GM19239 (cell line): ENCODE measurements at places on chromosomes 5 and 9.

DNA sequence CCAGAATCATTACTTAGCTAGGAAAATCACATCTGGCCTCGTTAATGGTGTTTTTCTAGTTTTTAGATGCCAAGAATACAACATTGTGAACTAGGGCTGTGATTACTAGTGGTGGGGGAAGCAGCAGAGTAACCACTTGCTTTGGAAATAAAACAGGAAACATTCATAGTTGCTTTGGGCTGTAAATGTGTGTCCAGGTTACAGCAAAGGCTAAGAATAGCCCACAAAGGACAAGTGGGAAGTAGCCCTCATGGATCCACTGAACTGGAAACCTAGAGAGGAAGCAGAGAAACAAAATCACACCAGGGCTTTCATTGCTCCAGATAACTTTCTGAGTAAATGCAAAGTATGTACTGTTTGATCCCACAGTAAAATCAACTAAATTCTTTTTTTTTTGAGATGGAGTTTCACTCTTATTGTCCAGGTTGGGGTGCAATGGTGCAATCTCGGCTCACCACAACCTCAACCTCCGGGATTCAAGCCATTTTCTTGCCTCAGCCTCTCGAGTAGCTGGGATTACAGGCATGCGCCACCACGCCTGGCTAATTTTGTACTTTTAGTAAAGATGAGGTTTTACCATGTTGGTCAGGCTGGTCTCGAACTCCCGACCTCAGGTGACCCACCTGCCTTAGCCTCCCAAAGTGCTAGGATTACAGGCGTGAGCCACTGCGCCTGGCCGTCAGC, 56.2 kb upstream of the TNFSF15 start:
- DNase-seq, result no peak

- no peak for DNase-seq
Observed at GRCh38 chr5:172952034-172952511, 7.2 kb upstream of the RPL26L1 start.

DNA sequence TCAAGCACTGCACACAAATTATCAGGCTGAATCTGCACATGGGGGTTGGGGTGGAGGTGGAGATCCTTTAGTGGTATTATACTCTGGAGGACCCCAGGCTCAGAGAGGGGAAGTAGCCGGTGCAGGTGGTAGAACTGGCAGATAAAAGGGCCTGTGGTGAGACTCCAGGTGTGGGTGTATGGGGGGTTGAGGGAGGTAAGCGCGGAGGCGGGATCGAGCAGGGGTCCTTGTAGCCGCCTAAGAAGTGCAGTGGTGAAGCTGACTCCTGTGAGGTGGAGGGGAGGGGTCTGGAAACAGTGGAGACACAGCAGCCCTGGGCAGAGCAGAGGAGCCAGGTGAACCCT, 841 bp downstream of the ACSL6 start:
- no peak for DNase-seq

- DNase-seq, result no peak
Observed at GRCh38 chr5:127086589-127086988, 13.3 kb upstream of the C5orf63 start.

GRCh38 chr9:136403538-136403914, 3.6 kb upstream of the SNAPC4 start:
- DNase-seq, result peak; percentile 56

- DNase-seq, result no peak
Observed at GRCh38 chr5:144024545-144024944, 145.9 kb downstream of the YIPF5 start.

GRCh38 chr5:147669169-147669869, 113.2 kb downstream of the JAKMIP2 start:
- DNase-seq, result no peak

- peak; percentile 99 for DNase-seq
Observed at GRCh38 chr9:134407121-134407779, 81.0 kb downstream of the RXRA start.

- DNase-seq, result no peak
Observed at GRCh38 chr5:149931992-149932436, 12.6 kb downstream of the PDE6A start.

DNA sequence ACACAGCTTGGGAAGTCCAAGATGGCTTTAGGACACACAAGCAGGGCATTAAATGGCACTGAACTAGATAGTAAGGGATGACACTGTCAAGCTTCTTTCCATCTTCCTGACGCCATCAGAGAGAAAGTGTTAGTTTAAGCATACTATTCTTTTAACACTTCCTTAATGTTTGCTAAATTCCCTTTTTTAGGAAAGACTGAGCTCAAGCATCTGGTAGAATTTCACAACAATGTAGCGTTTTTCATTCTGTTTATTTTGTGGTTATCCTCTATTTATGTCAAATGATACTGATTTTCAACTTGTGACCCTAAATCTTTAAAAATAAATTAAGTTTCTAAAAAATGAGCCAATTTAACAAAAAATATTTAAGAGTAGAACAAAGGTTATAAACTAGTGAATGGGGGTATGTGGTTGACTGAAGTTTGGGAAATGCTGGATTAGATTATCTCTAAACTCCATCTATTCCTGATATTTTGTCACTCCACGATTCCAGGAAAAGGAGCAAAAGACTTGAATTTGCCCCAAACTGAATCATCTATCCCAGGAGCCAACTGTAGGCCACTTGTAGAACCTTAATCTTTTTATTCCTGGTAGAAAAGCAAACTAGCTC, 147.4 kb upstream of the KLF9 start:
- no peak for DNase-seq

GRCh38 chr9:86705490-86705889, 241.8 kb downstream of the GAS1 start:
- DNase-seq, result no peak

DNA sequence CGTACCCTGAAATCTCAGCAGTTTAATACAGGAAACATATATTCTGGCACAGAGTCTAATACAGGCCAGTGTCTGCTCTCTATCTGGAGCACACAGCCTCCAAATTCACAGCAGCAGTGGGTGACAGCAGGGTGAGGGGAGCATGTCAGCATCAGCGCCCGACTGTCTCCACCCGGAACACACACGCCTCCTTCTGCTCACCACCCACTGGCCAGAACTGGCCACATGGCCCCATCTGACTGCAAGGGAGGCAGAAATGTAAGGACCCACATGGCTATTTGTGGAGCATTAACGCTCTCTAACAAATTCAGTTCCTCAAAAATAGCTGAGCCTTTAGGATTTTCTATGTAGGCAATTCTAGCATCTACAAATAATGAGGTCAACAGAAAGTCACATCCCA, 24.6 kb downstream of the UBE2QL1 start:
- no peak for DNase-seq

- no peak for DNase-seq
Observed at GRCh38 chr5:150352244-150353031, 5.1 kb upstream of the TCOF1 start.
